Stimulated activated CD4-positive, alpha-beta T cell treated with anti-CD3 and anti-CD28 coated beads, Interleukin-1b, Interleukin-23, amount 100 ng/mL, for 1 hour (primary cell): ENCODE measurements at places on chromosomes 12 and 14.
A peak's percentile ranks its signal among the peaks of the same experiment; 100 is the strongest.

DNA sequence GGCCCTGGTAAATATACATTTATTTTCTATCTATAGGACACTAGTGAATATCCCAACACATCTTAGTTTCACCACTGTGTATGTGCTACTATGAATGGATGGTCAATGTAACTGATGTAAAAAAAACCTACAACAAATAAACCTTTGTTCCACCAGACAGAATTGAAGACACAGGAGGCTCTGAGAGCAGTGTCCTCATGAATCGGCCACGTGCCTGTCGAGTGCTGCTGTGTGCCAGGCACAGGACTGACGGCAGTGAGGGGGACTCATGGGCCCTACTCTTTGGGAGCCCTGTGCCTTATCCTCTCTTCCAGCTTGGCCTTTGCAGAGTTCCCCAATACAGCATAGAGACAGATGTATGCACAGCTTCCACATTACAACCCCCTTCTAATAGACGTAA lies 18.2 kb downstream of the CINP start:
- DNase-seq: no peak

- no peak for DNase-seq
Measured at GRCh38 chr12:54007538-54008259, 1.1 kb upstream of the HOXC8 start.

GRCh38 chr12:70106347-70106746 lies 136.9 kb upstream of the CNOT2 start:
- DNase-seq: no peak

DNA sequence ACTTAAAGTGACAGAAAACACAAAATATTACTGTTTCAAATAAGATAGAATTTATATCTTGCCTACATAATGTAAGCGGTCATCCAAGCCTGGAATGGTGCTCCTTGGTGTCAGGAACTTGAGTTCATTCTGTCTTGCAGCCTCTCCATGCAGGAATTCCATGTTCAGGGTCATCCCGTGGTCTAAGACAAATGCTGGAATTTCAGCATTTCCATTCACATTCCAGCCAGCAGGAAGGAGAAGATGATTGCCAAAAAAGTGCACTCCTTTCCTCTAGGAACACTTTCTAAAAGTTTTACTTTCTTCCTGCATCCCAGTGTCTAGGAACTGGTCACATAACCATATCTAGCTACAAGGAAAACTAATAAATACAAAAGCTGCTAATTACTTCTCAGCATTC lies 106.3 kb downstream of the PTPRO start:
- no peak for DNase-seq

DNA sequence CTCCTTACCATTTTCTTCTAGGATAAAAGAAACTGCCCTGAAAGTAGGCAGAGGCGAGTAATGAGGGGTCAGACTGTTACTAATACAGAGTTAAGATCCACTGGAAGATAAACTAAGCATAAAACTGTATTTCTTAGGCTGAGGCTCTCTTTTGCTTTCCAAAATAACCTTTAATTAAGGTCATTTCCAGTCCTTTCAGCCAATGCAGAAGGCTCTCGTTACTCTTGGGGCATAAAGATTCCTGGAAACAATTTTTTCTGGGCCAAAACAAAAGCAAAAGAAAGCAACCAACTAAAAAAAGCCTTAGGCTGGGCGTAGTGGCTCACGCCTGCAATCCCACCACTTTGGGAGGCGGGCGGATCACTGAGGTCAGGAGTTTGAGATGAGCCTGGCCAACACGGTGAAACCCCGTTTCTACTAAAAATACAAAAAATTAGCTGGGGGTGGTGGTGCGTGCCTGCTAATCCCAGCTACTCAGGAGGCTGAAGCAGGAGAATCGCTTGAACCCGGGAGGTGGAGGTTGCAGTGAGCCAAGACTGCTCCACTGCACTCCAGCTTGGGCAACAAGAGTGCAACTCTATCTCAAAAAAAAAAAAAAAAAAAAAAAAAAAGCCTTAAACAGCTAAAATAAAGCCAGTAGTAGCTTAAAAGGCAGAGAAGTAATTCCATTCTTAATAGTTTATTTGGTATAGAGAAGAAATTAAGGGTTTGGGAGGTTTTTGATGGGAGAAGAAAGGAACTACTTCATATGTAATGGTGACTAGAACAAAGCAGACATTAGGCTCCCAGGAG lies 68.9 kb upstream of the STAC3 start:
- no peak for DNase-seq

GRCh38 chr12:6167327-6168280 lies 32.6 kb upstream of the CD9 start:
- DNase-seq: peak; percentile 5
